Retinal pigment epithelial cell (primary cell): ENCODE measurements at places on chromosomes 6 and 20.

DNA sequence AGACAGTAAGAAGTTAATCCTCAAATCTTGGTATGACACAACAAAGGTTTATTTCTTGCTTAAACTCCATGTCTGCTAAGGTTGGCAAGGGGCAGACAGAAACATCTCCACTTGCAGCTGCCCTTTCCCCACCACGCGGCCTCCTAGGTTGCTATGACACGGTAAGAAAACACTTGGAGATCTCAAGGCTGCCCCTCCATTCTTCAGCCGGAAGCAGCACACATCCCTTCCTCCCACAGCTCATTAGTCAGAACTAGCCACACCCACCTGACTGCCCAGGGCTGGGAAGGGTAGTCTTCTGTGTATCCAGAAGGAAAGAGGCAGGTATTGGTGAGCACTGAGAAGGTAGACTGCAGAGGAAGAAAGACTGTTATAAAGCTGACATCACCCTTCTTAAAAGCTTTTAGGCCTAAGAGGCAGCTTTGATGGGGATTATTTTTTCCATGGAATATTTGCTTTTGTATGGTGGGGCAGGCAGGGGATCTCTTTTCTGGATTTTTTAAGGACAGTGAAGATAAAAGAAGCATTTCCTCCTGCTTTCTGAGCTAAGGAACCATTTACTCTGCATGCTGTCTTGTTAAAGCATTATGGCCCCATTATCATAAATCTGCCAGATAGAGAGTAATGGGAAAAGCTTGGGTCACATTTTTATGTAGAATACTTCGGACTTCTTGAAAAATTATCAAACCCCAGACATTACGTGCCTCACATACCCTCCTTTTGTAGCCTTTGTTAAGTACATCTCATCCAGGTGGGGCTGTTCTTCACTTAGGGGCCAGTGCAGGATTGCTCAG, 41.6 kb downstream of the MRAP2 start:
- peak; percentile 91 for DNase-seq

DNA sequence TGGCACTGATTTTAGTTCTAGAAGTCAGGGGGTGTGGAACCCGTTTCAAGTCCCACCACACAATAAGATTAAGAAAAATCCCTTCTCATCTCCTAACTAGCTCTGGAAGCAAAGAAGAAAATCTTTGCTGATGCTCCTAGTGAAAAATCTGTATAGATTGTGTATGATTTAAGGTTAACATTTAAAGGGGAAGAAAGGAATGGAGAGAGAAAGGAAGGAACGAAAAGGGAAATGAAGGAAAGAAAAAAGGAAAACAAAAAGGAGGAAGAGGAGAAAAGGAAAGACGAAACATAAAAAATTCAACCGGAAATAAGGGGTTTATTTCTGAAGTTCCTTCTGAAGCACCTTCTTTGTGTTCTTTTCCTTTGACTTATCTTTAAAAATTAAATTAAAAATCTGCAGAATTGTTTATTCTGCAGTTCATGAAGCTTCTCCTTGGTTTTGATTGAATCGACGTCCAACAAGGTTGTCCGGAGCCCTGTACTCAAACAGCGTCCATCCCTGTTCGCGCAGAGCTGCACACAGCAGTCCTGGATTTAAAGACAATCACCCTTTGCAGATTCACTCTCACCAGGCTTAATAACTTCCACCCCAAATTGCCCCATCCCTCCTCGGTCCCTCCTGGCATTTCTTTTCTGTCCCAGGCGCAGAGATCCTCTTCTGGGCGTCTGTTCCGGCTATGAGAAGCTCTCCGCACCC, 1.6 kb upstream of the TFAP2B start:
- DNase-seq: no peak

DNA sequence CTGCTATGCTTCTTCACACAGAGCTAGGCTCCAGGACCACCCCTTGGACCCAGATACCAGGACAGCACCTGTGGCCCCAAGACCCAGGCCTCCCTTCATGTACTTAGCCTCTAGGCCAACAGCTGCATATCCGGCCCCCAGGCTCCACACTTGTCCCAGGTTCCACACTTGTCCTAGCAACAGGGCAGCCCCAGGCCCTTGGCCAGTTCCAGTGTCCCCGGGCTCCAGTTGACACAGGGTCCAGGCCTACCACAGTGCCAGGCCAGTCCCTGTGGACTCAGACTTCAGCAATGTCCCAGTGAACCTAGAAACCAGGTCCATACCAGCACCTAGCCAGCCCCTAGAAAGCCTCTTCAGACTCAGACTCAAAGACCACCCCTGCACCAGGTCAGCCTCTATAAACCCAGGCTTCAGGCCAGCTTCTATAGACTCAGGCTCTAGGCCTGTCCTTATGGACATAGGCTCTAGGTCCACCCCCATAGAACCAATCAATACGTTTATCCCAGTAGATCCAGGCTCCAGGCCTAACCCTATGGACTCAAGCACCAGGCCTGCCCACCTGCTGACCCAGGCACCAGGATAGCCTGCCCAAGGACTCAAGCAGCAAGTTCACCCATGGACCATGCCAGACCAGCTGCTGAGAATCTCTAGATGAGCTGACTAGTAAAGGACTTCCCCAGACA, 46.3 kb downstream of the RCAN2 start:
- DNase-seq: no peak

DNA sequence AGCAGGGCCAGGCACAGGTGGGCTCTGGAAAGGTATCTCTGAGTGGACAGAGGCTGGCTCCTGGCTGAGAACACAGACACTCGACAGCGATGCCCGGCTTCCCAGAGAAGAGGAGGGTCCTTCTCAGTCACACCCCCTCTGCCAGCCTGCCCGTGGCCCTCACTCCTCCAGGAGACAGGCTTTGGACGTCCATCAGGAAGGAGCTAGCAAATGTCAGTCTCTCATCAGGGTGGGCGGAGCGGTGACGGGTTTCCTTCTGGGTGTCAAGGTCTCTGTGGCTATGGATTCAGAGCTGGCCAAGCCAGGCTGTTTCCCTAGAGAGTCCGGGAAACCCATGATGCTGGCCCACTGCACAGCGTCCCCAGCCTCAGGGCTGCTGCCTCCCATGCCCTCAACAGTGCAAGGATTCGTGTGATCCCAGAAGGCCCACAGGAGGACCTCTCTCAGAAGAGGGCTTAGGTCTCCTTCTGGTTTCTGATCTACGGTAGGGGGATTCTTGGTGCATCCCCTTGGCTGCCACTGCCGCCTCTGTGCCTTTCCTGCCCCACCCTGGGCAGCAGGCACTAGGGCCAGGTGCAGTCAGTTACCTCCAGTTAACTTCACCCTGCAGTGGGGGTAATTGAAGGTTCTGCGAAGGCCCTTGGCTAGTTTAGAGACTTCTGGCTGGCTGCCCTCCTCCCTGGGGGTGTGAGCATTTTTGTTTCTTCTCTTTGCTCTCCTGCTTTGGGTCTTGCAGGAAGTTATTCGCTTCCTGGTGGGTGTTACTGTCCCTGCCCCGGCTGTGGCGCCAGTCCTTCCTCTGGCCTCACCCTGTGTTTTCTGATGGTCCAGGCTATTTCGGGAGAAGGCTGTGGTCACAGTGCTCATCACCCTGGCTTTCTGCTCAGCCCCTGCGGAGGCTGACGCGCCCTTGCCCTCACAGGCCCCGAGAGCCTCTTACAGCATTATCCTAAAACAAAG, 80.2 kb downstream of the CDH4 start:
- DNase-seq: no peak

- DNase-seq: no peak
These were observed 44.7 kb downstream of the ESF1 start for GRCh38 chr20:13739731-13740649.

GRCh38 chr6:139330826-139331500, 39.2 kb upstream of the TXLNB start:
- no peak for DNase-seq

DNA sequence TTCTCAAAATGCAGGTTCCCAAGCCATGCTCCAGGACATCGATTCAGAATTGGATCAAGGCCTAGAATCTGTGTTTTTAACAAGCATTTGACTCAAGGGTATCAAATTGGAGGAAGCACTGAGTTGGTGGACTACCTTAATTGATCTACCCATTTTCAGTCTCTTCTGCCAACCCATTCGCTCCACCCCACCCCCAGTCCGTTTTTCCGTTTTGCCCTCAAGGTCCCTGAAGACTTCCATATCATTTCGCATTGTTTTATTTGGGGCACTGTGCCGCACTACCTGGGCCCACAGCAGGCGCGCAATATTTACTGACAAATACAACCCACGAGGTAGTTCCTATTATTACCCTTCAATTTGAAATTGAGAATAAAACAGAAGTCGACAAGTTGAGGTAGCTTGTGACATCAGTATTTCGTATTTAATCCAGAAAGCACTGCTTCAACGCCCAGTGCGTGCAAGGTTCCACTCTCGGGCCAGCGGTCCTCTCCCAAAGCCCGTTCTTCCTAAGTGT, 557 bp upstream of the DHX35 start:
- DNase-seq: no peak

- DNase-seq: no peak
These were observed 8.1 kb downstream of the ZNF311 start for GRCh38 chr6:28996844-28997510.

DNA sequence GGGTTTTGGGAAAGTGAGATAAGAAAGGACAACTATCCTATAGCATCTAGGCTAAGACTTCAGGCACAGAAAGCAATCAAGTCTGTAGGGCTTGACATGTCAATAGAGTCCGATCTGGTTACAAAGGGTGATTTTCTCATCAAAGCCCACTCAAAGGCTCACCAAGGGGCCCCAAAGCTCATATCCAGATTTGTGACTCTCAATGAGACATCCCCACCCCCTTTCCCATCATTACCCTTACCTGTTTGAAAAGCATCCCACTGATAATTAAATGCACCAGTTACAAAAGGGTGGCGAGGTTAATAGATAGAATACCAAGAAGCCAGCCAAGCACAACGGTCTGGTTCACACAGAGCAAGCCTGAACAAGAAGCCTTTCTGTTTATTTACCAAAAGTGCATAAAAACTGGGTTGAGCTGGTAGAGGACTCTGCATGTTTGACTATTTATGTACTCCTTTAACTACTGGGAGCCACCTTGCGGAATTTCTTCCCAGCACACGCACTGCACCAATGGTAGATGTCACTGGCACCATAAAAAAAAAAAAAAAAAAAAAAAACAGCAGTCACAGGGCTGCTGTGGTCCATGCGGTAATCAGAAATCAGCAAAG, 6.1 kb downstream of the JAG1 start:
- no peak for DNase-seq

DNA sequence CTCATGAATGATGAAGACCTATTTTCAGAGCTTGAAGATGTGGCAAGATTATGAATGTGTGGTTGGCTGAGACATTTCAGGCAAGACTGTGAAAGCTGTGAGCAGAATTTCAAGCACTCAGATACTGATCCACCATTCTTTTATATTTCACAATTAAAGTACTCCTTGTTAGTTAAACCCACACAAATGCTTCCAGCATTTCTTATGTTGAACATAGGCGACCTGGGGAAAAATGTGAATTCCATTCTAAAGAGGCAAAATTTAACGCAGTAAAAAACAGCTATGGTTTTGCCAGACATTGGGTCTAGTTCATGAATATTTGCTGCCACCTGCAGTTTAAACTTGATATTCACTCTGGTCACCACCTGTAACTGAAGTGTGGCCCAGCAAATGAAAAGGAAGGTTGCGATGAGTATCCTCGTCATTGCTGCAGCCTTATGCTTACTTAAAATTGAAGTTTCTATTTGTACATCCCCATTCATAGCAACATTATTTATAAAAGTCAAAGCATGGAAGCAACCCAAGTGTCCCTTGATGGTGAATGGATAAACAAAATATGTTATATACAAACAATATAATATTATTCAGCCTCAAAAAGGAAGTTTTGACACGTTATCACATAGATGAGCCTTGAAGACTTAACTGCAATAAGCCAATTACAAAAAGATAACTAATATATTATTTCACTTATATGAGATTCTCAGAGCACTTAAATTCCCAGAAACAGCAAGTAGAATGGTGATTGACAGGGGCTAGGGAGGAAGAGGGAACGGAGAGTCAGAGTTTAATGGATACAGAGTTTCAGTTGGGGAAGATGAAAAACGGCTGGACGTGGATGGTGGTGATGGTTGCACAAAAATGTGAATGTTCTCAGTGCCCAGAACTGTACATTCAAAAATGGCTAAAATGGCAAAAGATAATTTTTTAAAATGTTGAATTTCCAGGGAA, 32.4 kb upstream of the FAM184A start:
- no peak for DNase-seq

- no peak for DNase-seq
These were observed 372.9 kb downstream of the DOK5 start for GRCh38 chr20:54848262-54848661.

DNA sequence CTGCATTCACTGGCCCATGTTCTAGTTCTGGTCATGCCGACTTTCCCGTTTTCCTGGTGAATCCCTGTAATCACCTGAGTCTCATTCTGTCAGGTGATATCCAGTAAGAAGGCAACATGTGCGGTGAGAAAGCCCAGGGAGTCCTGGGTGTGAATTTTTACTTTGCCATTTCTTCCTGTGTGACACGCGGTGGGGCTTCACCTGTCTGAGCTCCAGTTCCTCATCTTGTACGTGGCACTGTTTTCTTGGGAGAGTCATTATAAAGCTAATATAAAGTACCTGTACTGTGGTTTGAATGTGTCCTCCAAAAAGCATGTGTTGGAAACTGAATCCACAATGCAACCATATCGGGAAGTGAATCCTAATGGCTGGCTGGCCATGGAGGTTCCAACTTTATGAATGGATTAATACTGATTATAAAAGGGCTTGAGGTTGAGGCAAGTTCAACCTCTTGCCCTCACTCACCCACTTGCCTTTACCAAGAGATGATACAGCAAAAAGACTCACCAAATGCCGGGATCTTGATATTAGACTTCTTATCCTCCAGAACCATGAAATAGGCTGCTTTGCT, 5.1 kb downstream of the HLA-E start:
- no peak for DNase-seq

DNA sequence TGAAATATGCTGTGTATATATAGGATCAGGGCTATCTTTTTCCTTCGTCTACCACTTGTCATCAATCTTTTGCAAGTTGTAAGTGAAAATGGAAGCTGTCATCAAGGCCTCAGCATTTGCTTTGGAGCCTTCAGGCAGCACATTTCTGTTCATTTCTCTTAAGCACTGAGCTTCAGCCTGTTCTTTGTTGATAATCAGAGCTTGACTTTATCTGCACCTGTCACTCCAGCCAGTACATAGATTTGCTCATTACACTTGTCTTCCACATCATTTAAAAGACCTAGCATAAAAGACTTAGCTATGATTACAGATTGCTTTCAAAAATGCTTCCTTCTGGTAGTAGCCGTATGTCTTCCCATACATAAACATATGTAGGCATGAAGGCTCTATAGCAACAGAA, 189.8 kb upstream of the GRIK2 start:
- DNase-seq: no peak

- no peak for DNase-seq
These were observed 59.8 kb downstream of the NEDD9 start for GRCh38 chr6:11172501-11173327.
